IPS DF 6.9 (cell line): ENCODE measurements at places on chromosomes 2 and 18.

- no peak for DNase-seq
These were observed 803 bp upstream of the FIGN start for GRCh38 chr2:163736433-163737189.

GRCh38 chr18:12686100-12686499 lies 16.4 kb downstream of the CEP76 start:
- no peak for DNase-seq

DNA sequence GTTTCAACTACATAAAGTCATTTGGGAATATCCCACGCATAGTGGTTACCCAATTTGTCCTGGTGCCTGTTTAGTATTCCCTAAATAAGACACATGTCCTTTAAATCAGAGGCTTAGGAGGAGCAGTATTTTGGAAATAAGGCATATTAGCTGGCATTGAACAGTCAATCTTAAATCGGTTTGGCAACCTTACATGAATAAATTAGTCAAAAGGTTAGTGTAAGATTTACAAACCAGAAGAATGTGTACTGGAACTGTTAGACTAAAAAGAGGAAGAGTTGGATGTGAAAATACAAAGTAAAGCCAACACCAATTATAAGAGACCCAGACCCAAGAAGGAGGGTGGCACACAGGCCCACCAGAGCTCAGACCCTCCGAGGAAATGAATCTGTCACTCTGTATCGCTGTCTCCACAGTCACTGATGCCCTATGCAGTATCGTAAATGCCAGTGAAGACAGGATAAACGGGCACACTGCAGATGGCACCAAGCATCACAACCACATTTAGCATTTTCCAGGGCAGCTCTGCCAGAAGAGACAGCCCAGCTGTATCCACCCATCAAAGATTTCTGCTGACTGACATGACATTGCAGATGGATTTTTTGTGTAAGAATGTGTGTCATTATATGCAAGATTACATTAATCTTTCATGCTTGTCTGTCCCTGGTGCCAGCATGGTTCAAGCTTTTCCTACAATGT lies 90.4 kb downstream of the CERKL start:
- no peak for DNase-seq

- no peak for DNase-seq
These were observed 2.1 kb upstream of the SKA1 start for GRCh38 chr18:50372743-50373142.

GRCh38 chr2:167944825-167945659 lies 302.4 kb downstream of the STK39 start:
- no peak for DNase-seq

- DNase-seq = no peak
These were observed 203.5 kb downstream of the SEPTIN10 start for GRCh38 chr2:109410039-109410815.
